Caudate nucleus (tissue), 63 donors: ENCODE measurements at places on chromosomes 4 and X.
A peak's percentile ranks its signal among the peaks of the same experiment; 100 is the strongest.

- DNase-seq: no peak
Measured at GRCh38 chrX:154431341-154431740, 2.9 kb downstream of the ATP6AP1 start.

- peak; percentile 16 for DNase-seq
Measured at GRCh38 chr4:103306870-103307375, 108.8 kb upstream of the CENPE start.

DNA sequence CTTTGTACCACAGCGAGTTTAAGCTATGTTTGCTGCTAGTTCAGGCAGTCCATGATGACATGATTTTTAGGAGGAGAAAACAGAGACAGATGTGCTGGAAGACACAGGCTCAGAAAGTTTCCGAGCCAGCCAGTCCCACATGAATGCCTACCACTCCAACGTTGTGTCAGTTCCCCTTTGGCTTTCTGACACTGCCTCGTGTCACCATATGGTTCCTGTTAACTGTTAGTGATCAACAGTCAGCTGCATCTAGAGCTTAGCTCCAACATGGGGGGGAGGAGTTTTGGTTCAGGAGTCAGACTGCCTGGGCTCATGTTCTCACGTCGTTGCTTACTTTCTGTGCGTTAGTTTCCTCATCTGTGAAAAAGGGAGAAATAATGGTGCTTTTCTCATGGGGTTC, 343.7 kb downstream of the MID1IP1 start:
- no peak for DNase-seq

DNA sequence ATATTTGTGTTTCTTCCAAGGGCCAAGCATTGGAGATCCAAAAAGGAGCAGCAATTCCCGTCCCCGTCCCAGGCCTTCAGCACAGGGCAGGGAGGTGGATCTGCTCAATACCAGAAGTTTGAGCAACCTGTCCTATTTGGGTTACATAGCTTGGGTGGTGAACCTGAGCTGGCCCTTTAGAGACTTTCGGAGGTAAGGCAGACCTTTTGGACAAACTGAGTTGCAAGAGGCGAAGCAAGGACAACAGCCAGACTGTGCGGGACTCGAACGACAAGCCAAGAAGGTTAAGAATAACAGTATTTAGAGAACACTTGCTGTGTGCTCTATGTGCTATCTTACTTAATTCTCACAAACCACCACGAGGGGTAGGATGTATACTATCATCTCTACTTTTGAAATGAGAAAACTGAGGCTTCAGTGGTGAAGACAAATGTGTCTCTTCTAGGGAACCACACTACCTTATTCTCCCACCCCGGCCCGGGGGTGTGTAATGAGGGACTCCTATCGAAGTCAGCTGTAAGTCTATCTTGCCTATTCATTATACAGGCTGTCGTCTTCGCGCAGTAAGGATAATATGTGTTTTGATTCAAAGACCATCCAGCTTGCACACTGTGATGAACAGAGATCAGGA, 1.3 kb downstream of the NOP14 start:
- no peak for DNase-seq
